ENCODE measurements at places on chromosomes 12 and 14. TPM values are rescaled to one million over a fixed set of nuclear protein-coding genes. Genes with fewer than 3 reads are reported as not detected.

CCDC38 gene
- not detected for total RNA-seq

NINJ2 gene
- total RNA-seq: 0.24 TPM

TAS2R8 gene
- not detected for total RNA-seq

KCNMB4 gene
- 16.2 TPM for total RNA-seq

GRCh38 chr14:98137131-98138025, 1134.6 kb downstream of the BCL11B start:
- no peak for DNase-seq

- no peak for DNase-seq
These were observed 226.8 kb upstream of the HMGA2 start for GRCh38 chr12:65597527-65597926.

ASB2 gene
- total RNA-seq: 0.35 TPM

DNA sequence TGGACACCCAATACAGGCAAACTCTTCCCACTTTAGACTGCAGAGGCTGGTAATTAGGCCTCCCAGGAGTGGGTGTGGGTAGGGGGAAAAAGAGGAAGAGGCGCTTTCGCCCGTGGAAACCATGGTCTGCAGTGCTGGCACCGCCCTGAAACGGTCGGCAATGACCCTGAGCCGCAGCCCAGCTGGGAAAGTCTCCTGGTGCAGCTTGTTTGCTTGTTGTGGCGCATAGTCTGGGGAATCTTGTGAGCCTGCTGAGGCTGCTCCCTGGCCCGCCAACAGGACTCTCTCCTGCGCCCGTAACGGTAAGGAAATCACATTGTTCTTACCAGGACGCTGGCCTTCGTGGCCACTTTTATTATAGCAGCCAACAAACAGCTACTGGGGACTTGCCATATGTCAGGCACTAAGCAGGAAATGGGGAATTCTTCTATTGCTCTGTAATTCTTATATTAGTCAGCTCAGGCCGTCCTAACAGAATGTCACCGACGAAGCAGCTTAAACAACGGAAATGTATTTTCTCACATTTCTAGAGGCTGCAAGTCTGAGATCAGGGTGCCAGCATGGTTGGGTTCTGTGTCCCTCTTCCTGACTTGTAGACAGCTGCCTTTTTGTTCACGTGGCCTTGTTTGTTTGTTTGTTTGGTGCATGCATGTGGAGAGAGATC, 52.5 kb upstream of the RIN3 start:
- peak; percentile 37 for DNase-seq

- DNase-seq: no peak
These were observed 20.5 kb downstream of the AGAP2 start for GRCh38 chr12:57717846-57718640.

- DNase-seq: no peak
These were observed 12.9 kb downstream of the BMP4 start for GRCh38 chr14:53943751-53944083.

KRAS gene
- total RNA-seq: 46.3 TPM

DNA sequence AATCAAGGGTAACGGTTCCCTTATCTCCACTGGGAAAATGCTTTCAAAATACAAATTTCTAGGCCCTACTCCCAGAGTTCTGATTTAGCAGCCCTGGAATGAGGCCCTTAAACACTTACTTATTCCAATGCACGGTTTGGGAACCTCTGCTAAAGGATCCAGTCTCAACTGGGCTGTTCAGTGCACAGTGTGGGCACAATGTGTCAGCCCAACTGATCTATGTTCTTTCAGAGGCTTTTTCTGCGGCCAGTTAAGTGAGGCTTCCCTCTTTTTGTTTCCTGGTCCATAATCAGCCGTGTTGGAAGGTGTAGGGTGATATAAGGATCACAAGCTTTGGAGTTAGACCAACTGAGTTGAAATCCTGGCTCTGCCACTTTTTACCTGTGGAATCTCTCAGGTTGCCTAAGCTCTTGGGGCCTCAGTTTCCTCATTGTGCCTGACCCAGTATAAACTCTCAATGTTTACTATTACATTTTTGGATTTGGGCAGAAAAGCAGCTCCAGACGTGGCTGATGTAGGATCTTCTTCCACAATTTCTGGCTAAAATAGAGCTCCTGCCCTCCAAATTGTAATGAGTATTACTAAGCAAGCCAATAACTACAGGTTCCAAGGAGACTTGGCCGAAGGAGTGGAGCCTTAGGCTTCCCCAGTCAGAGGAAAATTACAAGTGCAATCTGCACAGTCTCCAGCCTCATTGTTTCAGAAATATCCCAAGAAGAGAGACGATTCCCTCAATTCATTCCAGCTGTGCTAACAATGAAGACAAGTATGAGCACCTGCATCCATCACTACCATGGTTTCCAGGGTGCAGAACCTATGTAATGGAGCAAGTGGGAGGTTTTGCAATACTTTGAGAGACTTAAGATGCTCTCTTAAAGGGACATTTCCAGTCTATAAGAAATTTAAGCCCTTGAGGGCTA, 2.3 kb upstream of the ANGEL1 start:
- no peak for DNase-seq

- DNase-seq: no peak
These were observed 70.8 kb upstream of the SRSF5 start for GRCh38 chr14:69696204-69696527.

GRCh38 chr14:20986811-20987210, 3.0 kb upstream of the METTL17 start:
- no peak for DNase-seq

- DNase-seq: no peak
These were observed 7.5 kb downstream of the NID2 start for GRCh38 chr14:52061390-52061789.

- no peak for DNase-seq
These were observed 76.6 kb downstream of the LRP6 start for GRCh38 chr12:12190087-12190809.

DNA sequence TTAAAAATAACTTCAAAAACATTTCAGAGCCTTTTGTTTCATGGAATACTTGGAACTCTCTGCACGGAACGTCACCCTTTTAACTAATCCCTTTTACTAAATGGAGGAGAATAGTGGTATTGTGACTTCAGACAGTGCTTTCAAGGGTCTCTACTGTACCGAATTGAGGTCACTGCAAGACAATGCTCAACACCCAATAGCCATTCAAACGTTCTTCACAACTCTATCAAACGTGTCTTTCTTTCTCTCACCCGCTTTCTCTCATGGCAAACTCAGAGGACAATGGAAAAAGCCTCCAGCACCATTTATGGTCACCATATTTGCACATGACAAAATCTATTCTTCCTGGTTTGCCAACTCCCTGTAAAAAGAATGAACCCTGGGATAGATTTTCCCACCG, 132.1 kb upstream of the SOX5 start:
- no peak for DNase-seq

RDH5 gene
- total RNA-seq: 4.0 TPM

- no peak for DNase-seq
These were observed 1.2 kb upstream of the SIVA1 start for GRCh38 chr14:104751539-104752422.
